Cardiac atrium fibroblast (primary cell): ENCODE measurements at places on chromosomes 3 and 15. TPM values are rescaled to one million over a fixed set of nuclear protein-coding genes. Genes with fewer than 3 reads are reported as not detected.

Gene TMEM212
- total RNA-seq, result not detected in 2 replicates

Gene FOXL2
- not detected in 2 replicates for total RNA-seq

Gene TMEM207
- total RNA-seq, result not detected in 2 replicates

Gene LYZL4
- total RNA-seq, result not detected in 2 replicates

Gene SAMD7
- not detected in 2 replicates for total RNA-seq

Gene AGBL1
- total RNA-seq, result not detected in 2 replicates

Gene ZNF660
- total RNA-seq, result 0.32 and 0.90 TPM in 2 replicates

Gene IRAK2
- 2.7 and 10.9 TPM in 2 replicates for total RNA-seq

Gene STRIT1
- total RNA-seq, result not detected in 2 replicates

Gene PRRT3
- 2.8 and 3.8 TPM in 2 replicates for total RNA-seq

Gene GPR87
- total RNA-seq, result not detected in 2 replicates

Gene PEX11A
- 3.2 and 4.2 TPM in 2 replicates for total RNA-seq

Gene SLC33A1
- 36.1 and 37.4 TPM in 2 replicates for total RNA-seq

Gene CP
- total RNA-seq, result 13.7 and 14.1 TPM in 2 replicates

Gene NMNAT3
- total RNA-seq, result 0.49 TPM in 1 of 2 replicates, not detected in the other

Gene HRH1
- total RNA-seq, result 4.9 and 8.6 TPM in 2 replicates

Gene KY
- total RNA-seq, result 0.32 TPM in 1 of 2 replicates, not detected in the other

Gene LTK
- total RNA-seq, result 0.32 TPM in 1 of 2 replicates, not detected in the other

Gene AADAC
- total RNA-seq, result 2.3 and 2.6 TPM in 2 replicates

Gene TUSC7
- not detected in 2 replicates for total RNA-seq

Gene DUOXA2
- not detected in 2 replicates for total RNA-seq

Gene SIDT1
- not detected in 2 replicates for total RNA-seq

Gene INSYN1
- 2.9 and 7.4 TPM in 2 replicates for total RNA-seq

Gene ADAMTS17
- 0.90 and 1.5 TPM in 2 replicates for total RNA-seq

Gene CPNE9
- not detected in 2 replicates for total RNA-seq

Gene QRICH1
- 50.5 and 71.3 TPM in 2 replicates for total RNA-seq

Gene UPK1B
- 0.18 TPM in 1 of 2 replicates, not detected in the other for total RNA-seq

Gene TRPM1
- total RNA-seq, result not detected in 2 replicates

Gene WDR72
- total RNA-seq, result not detected in 2 replicates

Gene TRA2B
- 132 and 205 TPM in 2 replicates for total RNA-seq

Gene RNU5B-1
- not detected in 2 replicates for total RNA-seq

Gene MST1
- total RNA-seq, result 6.6 and 10.1 TPM in 2 replicates

Gene IQCF5
- not detected in 2 replicates for total RNA-seq

Gene FETUB
- total RNA-seq, result not detected in 2 replicates

Gene TNNC1
- total RNA-seq, result not detected in 2 replicates

Gene RPP25
- 18.3 and 22.4 TPM in 2 replicates for total RNA-seq
